Gastroesophageal sphincter (tissue), 4 donors: ENCODE measurements at places on chromosomes 12 and 14. TPM values are rescaled to one million over a fixed set of nuclear protein-coding genes. Genes with fewer than 3 reads are reported as not detected.

DNA sequence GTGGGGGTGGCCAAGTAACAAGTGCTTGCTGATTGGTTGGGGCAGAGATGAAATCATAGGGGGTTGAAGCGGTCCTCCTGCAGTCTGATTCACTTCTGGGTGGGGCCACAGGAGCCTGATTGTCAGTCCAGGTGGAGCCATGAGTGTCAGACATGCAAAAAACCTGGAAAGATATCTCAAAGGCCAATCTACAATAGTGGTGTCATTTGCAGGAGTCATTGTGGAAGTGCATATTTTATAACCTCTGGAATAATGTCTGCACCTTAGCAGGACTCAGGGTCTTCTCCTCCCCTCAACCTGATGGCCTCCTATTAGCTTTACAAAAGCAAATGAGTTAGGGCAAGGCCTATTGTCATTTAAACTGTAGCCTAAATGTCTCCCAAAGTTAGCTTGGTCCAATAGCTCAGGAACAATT lies 241.4 kb downstream of the NUAK1 start:
- no peak for ATAC-seq

DNA sequence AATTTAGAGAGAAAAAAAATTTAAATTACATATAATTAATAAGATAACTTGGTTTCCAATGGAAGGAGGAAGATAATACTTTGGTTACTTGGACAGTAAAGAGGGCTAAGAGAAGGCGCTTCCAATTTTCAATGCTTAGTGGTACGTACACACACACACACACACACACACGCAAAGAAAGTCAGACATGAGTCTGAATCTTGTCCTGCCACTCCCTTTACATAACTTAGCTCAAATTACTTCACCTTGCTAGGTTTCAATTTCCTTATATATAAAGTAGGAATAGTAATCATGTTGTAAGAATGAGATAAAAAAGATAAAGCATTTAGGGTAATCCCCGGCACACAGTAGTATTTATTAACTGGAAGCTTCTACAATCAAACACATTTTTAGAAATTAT lies 39.7 kb upstream of the VCPKMT start:
- ATAC-seq, result no peak

DNA sequence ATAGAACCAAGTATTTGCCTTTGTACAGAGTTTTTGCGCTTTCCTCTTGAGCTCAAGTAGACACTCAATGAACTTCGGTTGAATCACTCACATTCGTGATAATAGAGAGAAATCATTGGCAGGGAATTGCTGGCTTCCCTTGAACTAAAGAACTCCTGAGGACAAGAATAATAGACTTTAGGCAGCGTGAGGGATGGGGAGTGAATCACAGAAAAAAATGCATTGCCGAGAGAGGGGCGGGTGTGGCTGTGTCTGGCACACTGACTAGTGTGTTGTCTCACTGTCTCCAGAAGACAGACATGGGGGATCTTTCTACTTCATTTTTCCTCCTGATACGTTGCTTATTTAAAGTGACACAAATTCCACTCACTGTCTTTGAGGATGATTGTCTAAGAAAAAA lies 805.2 kb downstream of the BCL11B start:
- ATAC-seq, result no peak

GRCh38 chr14:98924046-98924445 lies 348.0 kb downstream of the BCL11B start:
- ATAC-seq, result no peak

DNA sequence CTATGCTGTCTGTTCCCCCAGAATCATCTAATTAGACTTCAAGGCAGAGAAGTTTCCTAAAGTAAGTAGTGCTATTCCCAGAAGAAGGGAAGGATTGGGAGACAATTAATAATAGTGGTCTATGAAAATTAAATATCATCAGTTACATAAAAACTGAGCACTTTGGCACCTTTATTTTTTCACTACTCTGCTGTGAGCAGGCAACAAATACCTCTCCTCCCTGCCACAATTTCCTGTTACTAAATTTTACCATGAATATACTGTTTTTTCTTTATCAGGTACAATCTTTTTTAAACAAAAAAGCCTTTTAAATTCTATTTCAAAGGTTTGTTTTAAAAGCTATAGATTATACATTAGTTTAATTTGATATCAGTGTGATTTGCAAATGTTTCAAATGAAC lies 29.4 kb upstream of the KRAS start:
- ATAC-seq, result no peak

- peak; percentile 6 for ATAC-seq
Observed at GRCh38 chr12:124326871-124327270, 32.0 kb downstream of the RFLNA start.

GRCh38 chr14:65074449-65075150 lies 27.7 kb downstream of the MAX start:
- ATAC-seq, result no peak

- no peak for ATAC-seq
Observed at GRCh38 chr14:69648480-69649451, 37.4 kb downstream of the SUSD6 start.

DNA sequence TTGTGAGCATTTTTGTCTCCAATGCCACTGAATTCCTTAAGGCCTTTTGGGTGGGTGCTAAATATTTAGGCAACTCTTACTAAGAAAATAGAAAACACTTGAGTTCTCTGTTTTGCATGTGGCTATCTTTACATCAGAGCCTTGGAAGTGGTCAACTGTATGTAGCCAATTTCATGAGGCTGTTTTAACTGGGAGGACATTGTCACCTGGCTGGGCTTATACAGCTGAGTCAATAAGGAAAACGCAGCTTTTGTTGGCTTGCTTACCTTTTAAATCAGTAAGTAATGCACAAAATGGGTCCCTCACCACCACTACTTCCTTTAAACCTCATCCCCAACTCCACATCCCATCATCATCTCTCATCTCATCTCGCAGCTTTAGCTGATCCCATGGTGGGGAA lies 194.3 kb downstream of the RGS6 start:
- ATAC-seq, result no peak

- peak; percentile 8 for ATAC-seq
Observed at GRCh38 chr14:68841016-68841809, 48.3 kb upstream of the ZFP36L1 start.

- no peak for ATAC-seq
Observed at GRCh38 chr12:26052652-26053051, 72.2 kb downstream of the BHLHE41 start.

- no peak for ATAC-seq
Observed at GRCh38 chr12:79351251-79351650, 339.5 kb downstream of the PAWR start.

GRCh38 chr14:56049536-56049935 lies 68.7 kb upstream of the PELI2 start:
- no peak for ATAC-seq

- ATAC-seq, result no peak
Observed at GRCh38 chr14:99606359-99606758, 2.4 kb upstream of the CCDC85C start.

DNA sequence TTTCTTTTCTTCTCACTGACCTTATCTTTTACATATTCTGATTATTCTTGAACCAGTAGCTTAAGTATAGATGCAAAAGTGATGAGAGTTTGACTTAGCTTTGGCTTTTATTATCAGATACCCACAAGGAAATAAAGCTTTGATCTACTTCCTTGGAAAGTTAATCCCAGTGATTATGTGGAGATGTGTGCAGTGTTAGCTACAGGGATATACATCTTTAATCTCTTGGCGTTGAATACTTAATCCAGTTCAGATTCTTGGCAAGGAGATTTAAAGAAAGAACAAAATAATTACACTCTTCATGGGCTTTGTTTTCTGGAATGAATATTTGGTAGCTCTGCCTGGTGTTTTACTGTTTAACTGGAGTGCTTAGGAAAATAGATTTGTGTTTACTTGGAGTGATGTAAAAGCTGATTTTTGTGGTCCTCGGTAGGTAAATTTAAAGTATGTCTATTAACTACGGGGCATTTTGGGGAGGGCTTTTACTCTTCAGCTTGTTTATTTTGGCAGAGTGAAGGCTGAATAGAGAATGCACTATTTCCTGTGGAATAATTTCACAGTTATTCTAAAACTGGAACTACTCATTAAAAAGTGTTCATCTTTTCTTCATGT lies 150.1 kb upstream of the LRIG3 start:
- ATAC-seq, result no peak

GRCh38 chr12:95790033-95790916 lies at the start of gene NTN4:
TSS of gene NTN4 (minus strand) at chr12:95790764. CDS start at chr12:95790309, 455 bp downstream.
- peak; percentile 67 for ATAC-seq

GRCh38 chr14:55915456-55915855 lies 202.8 kb upstream of the PELI2 start:
- ATAC-seq, result no peak

DNA sequence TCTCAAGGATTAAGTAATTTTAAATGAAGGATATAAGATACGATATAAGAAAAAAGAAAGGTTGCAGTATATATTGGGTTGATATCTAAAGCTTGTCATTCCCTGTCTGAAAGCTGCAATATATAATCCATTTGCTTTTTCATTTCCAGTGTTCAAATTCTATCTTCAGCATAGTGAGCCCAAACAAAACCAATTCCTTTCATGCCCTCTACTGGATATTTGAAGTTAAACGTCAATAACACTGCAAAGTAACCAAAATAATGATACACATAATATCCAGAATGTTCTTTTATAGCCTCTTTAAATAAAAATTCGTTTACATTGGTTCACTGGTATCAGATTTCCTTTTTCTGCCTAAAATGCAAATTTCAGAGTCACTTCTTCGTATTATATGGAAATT lies 64.5 kb upstream of the DAAM1 start:
- no peak for ATAC-seq

GRCh38 chr12:124024776-124025175 lies 51.8 kb downstream of the ZNF664 start:
- no peak for ATAC-seq

GRCh38 chr12:56164345-56164729 lies 6.2 kb downstream of the MYL6 start:
- no peak for ATAC-seq

DNA sequence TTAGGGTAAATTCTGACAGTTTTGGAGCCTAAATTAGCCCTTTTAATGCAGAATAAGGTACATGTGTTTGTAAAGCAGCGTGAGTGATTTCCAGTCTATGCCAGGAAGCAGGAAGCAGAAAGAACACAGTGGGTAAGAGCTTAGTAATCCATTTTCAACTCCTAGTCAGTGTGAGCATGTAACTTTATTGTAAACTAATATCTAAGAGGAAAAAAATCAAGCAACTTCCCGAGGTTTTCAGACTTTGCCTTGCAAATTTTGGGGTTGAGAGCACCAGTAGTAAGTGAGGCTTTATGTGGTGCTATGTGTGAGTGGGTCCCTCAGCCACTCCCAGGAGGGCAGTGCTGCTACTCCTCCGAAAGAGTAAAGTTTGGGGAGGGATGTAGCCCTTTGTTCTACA lies 2.9 kb downstream of the CIPC start:
- ATAC-seq, result no peak

DNA sequence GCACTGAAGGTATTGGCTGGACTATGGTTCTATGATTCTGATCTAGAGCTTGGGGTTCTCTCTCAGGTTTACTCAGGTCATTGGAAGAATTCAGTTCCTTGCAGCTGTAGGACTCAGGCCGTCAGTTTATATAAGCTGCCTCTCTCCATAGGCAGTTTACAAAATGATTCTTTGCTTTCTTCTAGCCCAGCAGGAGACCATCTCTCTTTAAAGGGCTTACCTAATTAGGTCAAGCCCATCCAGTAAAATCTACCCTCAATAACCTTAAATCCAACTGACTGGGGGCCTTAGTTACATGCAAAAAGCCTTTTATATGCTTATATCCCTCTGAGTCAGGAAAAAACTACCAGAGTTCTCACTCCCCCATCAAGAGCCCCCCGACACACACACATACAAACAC lies 80.5 kb upstream of the GARIN6 start:
- no peak for ATAC-seq

GRCh38 chr12:10160617-10161385 lies 11.1 kb downstream of the OLR1 start:
- no peak for ATAC-seq

DNA sequence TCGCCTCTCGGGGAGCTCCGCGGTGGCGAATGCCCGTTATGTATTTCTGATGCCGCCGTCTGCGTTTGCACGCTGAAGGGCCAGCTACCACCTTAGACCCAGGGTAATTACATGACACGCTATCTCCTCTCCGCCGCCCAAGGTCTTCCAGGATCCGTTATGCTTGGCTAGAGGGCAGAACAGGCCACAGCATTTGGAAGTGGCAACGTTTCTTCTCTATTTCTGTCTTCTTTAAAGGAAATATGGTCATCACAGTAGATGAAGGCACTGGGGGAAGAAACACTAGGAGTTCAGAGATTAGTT lies 861 bp upstream of the MDGA2 start:
- no peak for ATAC-seq

DNA sequence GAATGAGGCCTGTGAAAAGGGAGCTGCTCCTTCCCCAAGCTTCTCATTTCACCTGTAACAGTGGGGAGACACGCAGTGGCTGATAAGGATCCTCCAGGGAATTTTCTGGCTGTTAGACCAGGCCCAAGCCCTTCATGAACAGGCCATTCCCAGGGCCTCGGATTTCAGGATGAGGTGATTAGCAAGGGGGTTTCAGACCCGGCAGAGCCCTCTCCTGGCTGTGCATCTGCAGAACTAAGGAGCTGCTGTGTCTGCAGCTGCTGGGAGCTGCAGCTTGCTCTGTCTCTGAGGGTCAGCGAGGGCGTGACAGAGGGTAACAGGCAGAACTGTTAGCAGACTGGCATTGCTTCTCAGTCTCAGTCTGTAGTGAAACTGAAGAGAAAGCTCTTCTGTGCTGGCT lies 110.4 kb downstream of the KCNA5 start:
- no peak for ATAC-seq

- ATAC-seq, result no peak
Observed at GRCh38 chr12:65189028-65189718, 19.8 kb downstream of the LEMD3 start.

DNA sequence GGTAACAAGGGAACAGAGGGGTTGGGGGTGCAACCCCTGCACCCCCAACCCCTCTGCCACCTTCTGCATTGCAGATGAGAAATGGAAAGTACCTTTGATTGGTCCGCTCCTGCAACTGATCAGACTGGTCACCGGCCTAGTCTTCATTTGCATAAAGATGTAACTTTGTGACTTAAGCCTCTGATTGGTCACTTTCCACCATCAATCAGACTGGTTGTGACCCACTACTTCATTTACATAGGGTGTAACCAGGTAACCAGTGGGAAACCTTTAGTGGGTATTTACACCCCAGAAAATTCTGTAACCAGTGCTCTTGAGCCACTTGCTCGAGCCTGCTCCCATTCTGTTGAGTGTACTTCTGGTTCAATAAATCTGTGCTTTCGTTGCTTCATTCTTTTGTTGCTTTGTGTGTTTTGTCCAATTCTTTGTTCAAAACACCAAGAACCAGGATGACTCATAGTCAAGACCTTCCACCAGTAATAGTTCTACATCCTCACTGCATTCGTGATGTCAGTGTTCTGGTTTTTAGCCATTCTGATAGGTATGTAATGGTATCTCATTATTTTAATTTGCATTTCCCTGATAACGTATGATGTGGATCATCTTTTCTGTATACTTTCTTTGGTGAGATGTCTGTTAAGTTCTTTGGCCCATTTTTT lies 30.8 kb downstream of the LEMD3 start:
- no peak for ATAC-seq

ANKRD33 gene
- not detected for total RNA-seq

GALNT6 gene
- 2.1 TPM for total RNA-seq

KCNA1 gene
- total RNA-seq, result 0.13 TPM

BAZ2A gene
- total RNA-seq, result 62.0 TPM

MYO1H gene
- total RNA-seq, result not detected

SLC25A47 gene
- 0.31 TPM for total RNA-seq

IFNG-AS1 gene
- not detected for total RNA-seq

PHC1 gene
- total RNA-seq, result 38.4 TPM

IL26 gene
- not detected for total RNA-seq
